Skeletal muscle cell (primary cell): ENCODE measurements at places on chromosomes 3 and 15.

DNA sequence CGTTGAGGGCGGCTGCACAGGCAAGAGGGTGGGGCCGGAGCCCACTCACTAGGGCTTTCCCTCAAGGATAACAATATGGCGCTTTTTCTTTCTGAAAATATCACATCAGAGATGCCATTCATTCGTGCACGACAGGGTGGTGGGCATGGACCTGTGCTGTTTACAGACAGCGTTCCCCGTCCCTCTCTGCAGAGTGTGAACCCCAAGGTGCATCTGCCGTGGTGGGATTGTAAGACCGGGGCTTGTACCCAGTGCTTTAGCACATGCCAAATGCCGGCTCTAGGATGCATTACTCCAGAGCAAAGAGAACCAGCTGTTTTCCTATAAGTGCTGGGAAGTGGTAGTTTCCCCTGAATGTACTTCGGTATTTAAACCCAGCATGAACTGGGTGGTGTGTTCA is 37.0 kb downstream of the CHDH start:
- no peak for DNase-seq

- DNase-seq: peak; percentile 74
Measured at GRCh38 chr3:66588340-66588847, 87.6 kb upstream of the LRIG1 start.

DNA sequence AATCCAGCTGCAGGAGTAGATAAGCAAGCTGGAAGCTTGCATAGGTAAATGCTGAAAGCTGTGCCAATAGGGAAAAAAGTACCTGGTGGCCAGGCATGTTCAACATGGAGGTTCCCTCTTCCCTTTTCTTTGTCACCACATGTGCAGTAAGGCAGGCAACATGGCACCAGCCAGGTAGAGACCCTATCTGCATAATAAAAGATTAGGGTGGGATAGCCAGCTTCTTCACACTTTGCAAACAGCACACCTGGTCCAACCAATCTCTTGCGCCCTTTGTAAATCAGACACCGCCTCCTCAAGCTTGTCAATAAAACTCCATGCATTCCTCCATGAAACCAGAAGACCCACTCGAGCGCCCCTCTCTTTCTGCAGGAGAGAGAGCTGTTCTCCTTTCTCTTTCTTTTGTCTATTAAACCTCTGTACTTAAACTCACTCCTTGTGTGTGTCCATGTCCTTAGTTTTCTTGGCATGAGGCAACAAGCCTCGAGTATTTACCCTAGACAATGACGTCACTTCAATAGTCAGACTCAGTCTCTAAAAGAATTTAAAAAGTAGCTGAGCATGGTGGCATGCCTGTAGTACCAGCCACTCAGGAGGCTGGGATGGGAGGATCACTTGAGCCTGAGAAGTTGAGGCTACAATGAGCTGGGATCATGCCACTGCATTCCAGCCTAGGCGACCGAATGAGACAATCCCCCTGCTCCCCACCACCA is 256.3 kb downstream of the SCAPER start:
- no peak for DNase-seq

DNA sequence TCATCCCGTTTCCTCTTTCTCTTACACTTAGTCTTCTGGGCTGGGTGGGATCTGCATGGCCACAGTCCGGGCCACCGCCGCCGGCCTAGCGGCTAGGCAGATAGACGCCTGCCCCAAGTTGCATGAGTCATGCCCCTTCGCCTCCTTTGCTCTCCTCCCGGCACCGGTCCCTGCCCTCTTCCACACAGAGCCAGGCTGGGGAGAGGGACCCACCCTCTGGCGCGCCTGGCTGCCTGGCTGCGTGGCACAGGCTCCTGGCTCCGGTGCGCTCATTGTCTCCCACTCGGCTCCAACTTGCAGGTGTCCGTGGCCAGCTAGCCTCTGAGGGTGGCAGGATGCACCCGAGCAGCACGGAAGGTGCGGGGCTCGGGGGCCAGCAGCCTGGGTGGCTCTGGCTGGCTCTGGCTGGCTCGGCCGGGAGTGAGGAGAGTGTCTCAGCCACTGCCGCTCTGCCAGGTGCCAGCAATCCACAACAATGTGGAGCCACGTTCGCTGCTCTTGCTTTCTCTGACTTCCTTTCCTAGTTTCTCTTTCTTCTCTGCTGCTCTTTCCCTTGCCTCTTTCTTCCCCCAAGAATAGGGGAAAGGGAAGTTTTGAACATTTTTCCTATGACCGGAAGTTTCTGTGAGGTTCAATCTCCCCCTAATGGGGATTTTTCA is 22.4 kb upstream of the MTHFS start:
- DNase-seq: no peak

- DNase-seq: no peak
Measured at GRCh38 chr3:119228373-119229145, 12.1 kb downstream of the B4GALT4 start.

- no peak for DNase-seq
Measured at GRCh38 chr3:178558637-178559036, 22.4 kb downstream of the KCNMB2 start.

DNA sequence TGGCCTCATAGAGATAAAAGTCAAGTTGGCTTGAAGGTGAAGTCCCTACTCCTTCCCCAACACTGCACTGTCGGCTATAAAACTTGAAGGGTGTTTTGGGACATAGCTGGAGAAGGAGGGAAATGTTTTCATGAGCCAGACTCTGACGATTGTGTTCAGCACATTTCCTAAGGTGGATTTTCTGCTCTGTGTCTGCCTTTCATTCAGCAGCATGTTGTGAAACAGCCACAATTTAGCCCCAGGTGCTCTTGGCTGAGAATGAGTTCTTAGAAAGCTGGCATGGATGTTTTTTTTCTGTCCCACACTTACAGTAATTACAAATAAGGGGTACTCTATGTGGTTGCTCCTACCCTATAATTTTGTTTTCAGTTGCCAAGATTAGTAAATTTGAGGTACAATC is 492.4 kb downstream of the MCTP2 start:
- no peak for DNase-seq

DNA sequence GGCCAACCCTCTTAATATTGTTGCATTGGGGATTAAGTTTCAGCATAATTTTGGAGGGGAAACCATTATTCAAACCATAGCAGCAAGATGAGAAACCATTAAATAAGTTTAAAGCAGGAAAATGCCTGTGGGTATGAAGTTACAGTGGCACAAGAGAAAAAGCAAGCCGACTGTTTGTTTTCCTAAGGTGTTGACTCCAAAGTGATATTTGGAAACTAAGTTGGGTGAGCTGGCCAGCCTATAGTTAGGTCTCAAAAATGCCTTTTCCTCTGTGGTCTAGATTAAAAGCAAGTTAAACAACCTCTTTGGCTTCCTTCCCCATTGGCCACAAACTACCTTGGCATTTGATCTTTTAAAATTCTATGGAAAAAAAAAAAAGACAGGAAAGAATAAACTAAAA is 419.8 kb upstream of the AZI2 start:
- no peak for DNase-seq

GRCh38 chr3:16266714-16267113 is 1.7 kb downstream of the OXNAD1 start:
- DNase-seq: no peak

GRCh38 chr3:21372316-21372715 is 378.7 kb downstream of the ZNF385D start:
- DNase-seq: no peak

DNA sequence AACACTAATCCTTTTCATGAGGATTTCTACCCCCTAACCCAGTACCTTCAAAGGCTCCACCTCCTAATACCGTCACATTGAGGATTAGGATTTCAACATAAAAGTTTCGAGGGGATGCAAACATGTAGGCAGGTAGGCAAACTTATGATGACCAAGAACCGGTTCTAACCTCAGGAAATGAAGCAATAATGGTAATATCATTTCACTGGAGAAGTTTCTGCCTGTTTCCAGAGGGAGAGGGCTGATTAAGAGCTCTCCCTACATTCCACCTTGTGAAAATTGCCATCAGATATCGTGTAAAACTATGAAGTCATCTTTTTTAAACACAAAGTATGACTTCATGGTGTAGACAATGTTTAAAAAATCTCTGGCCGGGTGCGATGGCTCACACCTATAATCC is 31.6 kb downstream of the NKIRAS1 start:
- DNase-seq: no peak

DNA sequence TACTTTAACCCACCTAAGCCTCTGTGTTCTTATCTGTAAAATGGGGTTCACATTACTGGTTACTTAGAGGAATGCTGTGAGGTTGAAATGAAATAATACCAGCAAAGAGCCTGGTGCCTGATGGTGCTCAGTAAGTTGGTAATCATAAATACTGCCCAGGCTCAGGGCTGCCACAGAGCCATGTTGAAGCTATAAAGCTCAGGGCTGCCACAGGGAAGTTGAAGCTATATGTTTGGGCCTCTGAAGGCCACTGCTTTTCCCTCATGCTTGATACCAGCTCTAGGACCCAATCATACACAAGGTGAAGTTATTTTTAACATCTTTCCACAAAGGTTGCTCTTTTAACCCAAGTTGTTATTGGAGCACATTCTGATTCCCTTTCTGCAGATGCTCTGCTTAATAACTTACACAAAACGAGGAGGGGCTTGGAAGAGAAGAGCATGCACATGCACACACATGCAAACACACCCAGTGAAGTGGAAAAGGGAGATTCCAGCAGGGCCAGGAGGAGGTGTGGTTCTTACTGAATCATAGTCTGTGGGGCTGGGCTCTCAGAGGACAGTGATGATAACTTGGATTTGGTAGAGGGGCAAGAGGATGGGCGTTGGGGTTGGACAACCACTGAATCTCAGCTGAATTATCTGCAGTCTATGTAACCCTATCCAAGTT is 17.4 kb downstream of the PARP14 start:
- no peak for DNase-seq

- peak; percentile 25 for DNase-seq
Measured at GRCh38 chr3:44913868-44914468, 39.6 kb downstream of the TGM4 start.

- DNase-seq: no peak
Measured at GRCh38 chr15:100094127-100094510, 247.7 kb downstream of the ADAMTS17 start.

DNA sequence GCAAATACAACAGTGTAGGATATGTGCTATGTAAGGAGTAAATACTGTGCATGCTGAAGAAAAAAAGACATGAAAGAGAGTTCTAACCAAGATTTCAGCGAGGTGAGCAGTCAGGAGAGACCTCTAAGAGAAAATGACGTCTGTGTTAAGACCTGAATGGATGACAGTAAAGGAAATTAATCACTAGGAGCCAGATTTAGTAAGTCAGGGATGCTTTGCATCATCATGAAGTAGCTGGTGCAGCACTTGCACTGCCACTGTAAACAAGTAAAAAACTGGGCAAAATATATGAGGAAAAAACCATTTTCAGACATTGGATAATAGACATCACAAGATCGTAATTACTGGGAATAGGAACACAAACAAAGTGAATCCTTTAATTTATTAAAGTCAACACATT is 32.6 kb downstream of the RTP4 start:
- DNase-seq: no peak

DNA sequence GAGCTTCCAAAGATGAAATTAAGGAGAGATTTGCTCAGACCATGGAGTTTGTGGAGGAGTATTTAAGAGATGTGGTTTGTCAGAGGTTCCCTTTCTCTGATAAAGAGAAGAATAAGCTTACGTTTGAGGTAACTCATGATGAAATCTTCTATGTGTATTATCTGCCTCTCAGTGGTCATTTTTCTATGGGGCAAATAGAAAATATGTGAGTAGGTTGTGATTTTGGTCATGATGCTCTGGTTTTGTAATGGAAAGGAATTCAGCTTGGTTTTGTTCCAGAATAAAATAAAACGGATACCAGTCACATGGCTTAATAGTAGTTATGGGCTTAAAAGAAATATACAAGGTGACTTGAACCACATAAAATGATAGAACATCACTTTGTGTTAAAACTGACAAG is 181.1 kb downstream of the ITPR1 start:
- no peak for DNase-seq

DNA sequence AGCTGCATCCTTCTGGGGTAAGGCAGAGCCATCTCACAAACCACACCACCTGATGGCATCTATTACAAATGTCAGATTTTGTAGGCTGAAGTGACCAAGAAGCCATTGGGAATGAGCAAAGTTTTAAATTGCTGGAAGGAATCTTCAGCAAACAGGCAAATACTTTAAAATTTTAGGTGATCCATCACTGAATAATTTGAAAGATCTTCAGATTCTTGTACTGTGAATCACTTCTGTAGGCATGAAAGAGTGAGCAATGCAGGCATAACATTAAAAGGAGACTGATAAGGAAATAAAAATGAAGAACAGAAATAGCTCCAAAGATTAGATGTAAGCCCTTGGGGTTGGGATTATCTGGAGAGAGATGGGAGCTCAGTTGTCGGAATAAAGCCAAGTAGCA is 36.0 kb upstream of the ALDH1L1 start:
- DNase-seq: no peak

- DNase-seq: no peak
Measured at GRCh38 chr3:169240786-169241486, 422.6 kb downstream of the MECOM start.

DNA sequence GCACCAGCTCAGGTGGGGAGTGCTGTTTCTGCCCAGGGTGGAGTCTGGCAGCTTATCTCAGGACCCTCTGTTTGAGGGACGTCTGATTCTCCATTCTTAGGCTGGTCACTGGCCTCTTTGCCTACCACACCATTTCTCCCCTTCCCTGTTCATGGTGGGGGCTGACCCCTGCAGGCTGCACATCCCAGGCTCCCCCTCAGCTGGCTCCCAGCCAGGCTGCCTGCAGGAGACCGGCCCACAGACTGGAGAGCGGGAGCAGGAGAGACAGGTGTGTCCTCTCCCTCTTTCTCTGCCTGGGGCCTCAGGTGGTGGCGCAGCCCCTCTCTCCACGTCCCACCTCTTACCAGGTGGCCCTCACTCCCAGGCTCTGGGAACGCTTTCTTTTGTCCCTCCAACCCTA is 60.8 kb downstream of the RAB11A start:
- no peak for DNase-seq
